ENCODE measurements at places on chromosomes 1 and 21. TPM values are rescaled to one million over a fixed set of nuclear protein-coding genes. Genes with fewer than 3 reads are reported as not detected.

- no peak for DNase-seq
Observed at GRCh38 chr1:13779930-13780329, 79.9 kb downstream of the PRDM2 start.

GRCh38 chr1:87393445-87394085 lies 64.9 kb downstream of the LMO4 start:
- no peak for DNase-seq

DNA sequence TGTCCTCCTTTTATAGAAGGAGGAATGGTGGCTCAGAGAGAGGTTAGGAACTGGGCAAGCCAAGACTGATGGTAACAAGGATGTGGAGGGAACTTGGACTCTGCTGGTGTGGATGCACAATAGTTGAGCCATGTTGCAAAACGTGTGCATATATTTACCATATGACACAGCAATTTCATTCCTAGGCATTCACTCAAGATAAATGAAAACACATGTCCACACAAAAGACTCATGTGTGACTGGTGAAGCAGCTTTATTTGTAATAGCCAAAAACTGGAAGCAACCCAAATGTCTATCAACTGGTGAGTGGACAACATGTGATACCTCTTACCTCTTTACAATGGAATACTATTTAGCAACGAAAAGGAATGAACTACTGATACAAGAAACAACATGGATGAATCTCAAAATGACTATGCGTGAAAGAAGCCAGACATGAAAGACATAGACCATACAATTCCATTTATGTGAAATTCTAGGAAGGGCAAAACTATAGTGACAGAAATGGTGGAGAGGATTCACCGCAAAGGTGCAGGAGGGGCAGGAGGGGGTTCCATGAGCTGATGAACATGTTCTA lies 36.2 kb downstream of the CAMK2N1 start:
- DNase-seq, result no peak

- no peak for DNase-seq
Observed at GRCh38 chr1:103527331-103527730, 1.8 kb downstream of the RNPC3 start.

GRCh38 chr1:48249868-48250267 lies 27.4 kb downstream of the SLC5A9 start:
- DNase-seq, result peak; percentile 17

DNA sequence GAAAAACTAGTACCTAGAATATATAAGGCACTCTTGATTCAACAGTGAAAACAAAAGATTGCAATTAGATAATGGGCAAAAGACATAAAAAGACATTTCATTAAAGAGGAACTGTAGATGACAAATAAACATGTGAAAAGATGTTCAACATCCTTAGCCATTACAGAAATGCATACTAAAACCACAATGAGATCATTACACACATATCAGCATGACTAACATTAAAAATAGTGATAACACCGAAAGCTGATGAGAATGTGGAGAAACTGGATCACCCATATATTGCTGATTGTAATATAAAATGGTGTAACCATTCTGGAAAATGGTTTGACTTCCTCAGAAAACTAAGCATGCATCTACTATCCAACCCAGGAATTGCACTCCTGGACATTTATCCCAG lies 340.3 kb downstream of the SEC16B start:
- no peak for DNase-seq

DNA sequence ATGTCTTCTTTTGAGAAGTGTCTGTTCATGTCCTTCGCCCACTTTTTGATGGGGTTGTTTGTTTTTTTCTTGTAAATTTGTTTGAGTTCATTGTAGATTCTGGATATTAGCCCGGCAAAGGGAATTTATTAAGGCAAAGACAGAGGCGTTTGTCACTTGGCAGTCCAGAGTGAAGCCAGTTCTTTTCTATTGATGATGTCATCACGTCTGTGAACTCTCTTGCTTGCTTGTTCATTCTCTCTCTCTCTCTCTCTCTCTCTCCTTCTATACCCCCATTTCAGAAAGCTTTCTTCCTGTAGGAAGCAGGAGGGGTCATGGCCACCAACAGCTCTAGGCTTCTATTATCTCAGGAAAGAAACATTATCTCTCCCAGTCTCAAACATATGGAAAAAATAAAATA lies 291.3 kb downstream of the OMA1 start:
- DNase-seq, result no peak

DNA sequence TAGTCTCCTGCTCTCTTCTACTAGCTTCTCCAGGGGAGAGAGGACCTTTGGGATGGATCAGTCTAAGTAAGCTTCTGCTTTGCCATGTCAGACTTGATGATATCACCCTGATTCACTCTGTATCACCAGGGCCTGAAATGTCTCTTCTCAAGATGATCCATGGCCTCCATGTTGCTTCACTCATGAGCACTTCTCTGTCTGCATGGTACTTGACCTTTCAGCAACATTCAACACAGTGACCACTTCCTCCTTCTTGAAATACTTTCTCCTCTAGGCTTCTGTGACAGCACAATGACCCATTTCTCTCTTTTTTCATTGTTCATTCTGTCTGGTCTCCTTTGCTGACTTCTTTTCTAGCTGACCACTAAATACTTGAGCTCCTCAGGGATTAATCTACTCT lies 35.3 kb upstream of the NGF start:
- no peak for DNase-seq

GRCh38 chr1:220927442-220927841 lies 48.2 kb downstream of the HLX start:
- DNase-seq, result no peak

The CA14 gene
- 1.0 TPM for total RNA-seq

DNA sequence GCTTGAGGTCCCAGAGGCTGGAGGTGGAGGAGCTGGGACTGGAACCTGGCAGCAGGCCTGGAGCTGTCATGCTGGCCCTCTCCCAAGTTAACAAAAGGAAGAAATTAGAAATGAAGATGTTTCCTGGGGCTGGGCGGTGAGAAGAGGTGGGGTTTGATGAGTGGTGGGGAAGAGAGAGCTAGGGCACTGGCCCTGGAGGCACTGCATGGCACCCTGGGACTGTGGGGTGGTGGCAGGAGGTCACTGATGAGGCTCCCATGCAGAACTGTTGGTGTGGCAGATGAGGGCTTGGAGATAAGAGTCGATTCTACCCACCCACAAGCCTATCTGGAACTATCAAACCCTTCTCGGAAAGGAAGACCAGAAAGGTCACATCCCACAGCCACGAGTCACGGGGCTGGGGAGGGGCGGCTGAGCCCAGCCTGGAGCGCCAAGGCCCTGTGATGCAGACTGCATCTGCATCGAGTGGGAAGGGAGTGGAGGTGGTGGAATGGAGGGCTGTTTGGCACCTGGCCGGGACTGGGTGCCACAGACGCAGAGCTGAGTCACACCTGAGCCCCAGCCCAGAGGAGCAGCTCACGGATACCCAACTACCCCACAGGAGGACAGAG lies 29.4 kb downstream of the MRPL37 start:
- DNase-seq, result peak; percentile 30

DNA sequence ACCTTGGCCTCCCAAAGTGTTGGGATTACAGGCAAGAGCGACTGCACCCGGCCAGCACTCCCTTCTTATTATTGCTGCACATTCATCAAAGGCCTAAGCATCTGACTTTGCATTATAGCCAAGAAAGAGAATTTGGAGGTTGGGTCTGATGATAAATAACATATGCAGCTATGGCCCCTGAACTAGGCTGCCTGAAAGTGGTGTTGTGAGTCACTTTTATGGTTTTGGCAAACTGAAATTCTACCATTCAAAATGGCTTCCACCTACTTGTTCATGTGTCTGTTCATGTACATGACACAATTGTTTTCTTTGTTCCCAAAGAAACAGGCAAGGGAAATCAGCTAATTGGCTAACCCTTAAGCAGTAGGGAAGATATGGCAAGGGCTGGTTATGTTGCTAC lies 25.0 kb upstream of the UAP1 start:
- no peak for DNase-seq

The RGS1 gene
- not detected for total RNA-seq

The POU3F1 gene
- total RNA-seq, result not detected

GRCh38 chr1:177385760-177386698 lies 215.3 kb downstream of the BRINP2 start:
- no peak for DNase-seq

GRCh38 chr1:94384485-94385265 lies 33.5 kb upstream of the ABCD3 start:
- peak; percentile 23 for DNase-seq

The FBXO2 gene
- 4.0 TPM for total RNA-seq

DNA sequence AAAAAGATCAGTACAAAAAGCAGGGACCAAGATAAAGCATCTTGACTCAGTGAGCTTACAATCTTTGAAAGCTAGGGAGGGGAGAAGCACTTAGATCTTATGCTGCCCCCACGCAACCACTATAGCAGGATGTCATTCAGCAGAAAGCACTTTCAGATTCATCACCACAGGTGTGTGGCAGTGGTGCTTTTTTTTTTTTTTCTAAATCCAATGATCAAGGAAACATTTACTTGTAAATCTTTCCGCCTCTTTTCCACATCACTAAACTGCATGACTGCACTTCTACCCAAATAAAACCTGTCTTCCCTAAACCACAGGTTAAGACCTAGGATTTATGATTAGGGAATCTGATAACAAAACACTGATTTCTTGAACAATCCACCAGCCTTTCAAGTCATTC lies 154.8 kb downstream of the SLC45A1 start:
- no peak for DNase-seq

- DNase-seq, result no peak
Observed at GRCh38 chr1:208135354-208135753, 108.8 kb downstream of the PLXNA2 start.

DNA sequence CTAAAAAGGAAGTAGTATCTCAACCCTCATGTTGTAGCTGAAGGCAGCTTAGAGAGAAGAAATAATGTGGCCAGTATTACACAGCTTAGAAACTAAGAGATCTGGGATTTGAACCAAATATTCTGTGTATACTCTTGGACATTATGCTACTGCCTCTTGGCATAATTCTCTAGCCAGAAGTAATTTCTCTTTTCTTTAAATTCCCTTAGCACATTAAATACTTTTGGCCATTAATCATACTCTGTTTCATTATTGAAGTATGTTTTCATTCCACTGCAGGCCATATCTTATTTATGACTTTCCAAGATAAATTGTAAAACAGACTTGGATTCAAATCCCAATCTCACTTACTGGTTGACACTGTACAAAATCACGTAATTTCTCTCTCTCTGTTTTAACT lies 181.3 kb upstream of the SPAG17 start:
- DNase-seq, result no peak

DNA sequence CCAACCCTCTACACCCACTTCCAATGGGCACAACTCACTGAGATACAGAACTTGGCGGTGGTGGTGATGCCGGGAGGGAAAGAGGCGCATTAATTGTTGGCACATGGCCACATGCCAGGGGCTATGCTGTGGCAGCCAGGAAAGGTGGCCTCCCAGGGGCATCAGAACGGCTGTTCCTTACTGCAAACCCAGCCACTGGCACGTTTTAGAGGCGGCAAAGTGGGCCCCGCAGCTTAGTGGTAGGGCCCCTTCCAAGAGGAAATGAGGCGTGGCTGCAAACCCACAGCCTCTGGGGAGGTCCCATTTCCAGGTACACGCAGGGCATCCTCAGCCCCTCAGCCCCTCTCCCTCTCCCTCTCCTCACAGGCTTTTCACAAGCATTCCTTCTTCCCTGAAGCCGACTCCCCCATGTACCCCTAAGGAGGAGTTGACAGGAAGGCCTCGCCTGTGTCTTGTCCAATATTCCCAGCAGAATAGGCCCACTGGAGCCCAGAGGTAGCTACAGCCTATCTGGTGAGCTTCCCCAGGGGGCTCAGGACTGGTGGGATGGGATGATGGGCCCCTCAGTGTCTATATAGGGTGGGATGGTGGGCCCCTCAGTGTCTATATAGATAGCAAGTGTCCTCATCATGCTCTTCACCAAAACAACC lies 166.2 kb downstream of the CLIC6 start:
- DNase-seq, result no peak

GRCh38 chr21:39108291-39109162 lies 74.7 kb downstream of the PSMG1 start:
- DNase-seq, result no peak
